Activated CD4-positive, alpha-beta T cell treated with anti-CD3 and anti-CD28 coated beads, Interleukin-2, Interleukin-6, amounts not matched to agents 100 ng/mL and 50 ng/mL, durations not matched to agents 16 hours and 8 hours (primary cell): ENCODE measurements at places on chromosomes 2 and 18.

- DNase-seq: no peak
Observed at GRCh38 chr18:62632788-62633455, 82.4 kb upstream of the PHLPP1 start.

GRCh38 chr2:164755952-164756351, 85.7 kb downstream of the COBLL1 start:
- no peak for DNase-seq

GRCh38 chr2:33144243-33144642, 197.5 kb downstream of the LTBP1 start:
- DNase-seq: no peak

- no peak for DNase-seq
Observed at GRCh38 chr2:212912445-212913103, 238.8 kb downstream of the IKZF2 start.

DNA sequence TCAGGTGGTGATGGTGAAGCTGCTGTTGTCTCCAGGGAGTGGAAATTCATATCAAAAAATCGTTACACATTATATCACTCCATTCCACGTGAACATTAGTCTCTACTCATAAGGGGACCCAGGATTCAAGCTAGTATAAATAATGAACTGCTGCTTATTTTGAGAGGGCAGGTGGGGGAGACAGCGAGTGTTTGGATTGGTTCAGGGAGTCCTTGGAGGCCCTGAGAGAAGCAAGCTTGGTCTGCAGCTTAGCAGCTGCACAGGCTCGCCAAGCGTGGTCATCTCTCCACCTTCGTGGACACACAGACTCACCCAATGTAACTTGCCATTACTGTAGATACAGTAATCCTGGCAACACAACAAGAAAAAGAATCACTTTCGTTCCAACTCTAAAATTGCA, 177.6 kb downstream of the ZNF521 start:
- no peak for DNase-seq

- DNase-seq: no peak
Observed at GRCh38 chr2:178128836-178129630, 16.8 kb downstream of the RBM45 start.

GRCh38 chr18:49669403-49669802, 107.5 kb downstream of the LIPG start:
- DNase-seq: no peak

GRCh38 chr2:221276033-221276432, 296.1 kb downstream of the EPHA4 start:
- DNase-seq: no peak

GRCh38 chr18:57429167-57430078, 5.8 kb upstream of the ONECUT2 start:
- DNase-seq: peak; percentile 35

GRCh38 chr2:36359067-36359466, 3.5 kb downstream of the CRIM1 start:
- peak; percentile 29 for DNase-seq

DNA sequence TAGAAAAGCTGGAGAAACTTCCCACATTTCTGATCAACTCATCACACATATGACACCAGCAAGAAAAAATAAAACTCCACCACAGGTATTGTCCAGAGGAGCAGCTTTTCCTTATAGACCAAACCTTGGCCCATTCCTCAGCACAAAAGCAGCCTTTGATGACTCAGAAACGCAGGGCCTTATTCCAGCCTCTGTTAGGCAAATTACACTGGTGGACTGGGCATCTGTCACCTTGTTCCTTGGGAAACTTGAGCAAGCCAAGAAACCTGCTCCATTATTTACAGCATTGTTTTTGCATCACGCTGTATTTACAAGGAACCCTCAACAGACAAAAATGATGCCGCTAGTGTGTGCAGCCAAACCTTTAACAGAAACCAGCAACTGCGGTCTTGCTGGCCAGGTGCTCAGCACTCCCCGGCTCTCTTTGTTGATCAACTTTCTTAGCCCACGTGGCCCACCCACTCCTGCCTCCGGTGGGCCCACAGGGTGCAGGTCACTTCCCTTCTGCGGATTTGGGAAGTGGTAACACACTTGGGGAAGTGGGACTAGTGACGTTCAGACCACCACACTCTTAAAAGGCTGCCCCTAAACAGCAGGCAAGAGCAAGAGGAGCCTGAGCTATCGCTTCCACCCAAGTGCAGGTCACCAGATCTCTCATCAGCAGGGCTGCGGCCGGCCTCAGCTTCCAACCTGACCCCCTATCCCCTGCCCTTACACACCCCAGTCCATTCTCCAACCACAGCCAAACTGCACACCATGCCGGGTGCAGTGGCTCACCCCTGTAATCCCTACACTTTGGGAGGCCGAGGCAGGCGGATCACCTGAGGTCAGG, 1.5 kb downstream of the AP1S3 start:
- no peak for DNase-seq

DNA sequence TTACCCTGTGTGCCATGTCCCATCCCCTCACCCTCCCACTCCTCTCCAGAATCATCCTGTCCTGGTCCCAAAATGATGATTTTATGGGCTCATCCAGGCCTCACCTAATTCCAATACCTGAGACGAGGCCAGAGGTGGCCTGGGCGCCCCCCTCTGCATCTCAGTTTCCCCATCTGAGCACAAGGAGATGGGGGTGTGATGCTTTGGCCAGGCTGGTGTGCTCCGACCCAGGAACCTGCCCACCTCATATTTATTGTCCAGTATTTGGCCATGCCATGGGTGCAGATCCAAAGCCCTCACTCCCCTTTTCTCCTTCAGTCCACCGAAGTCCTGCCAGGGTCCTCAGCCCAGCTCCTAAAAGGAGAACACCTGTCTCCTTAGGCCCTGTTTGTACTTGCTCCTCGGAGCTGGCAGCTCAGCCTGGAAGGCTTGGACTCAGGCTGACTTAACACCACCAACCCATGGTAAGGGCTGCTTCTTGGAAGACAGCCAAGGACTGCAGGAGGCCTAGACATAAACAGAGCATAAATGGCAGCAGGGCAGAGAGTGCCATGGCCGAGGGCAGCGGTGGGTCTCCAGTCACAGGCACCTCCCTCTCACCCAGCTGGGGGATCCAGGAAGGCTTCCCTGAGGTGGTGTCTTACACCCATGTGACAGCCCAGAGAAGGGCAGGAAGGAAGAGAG, 3.6 kb downstream of the TEX51 start:
- DNase-seq: no peak

- DNase-seq: peak; percentile 63
Observed at GRCh38 chr18:79523206-79523735, 127.5 kb downstream of the NFATC1 start.

DNA sequence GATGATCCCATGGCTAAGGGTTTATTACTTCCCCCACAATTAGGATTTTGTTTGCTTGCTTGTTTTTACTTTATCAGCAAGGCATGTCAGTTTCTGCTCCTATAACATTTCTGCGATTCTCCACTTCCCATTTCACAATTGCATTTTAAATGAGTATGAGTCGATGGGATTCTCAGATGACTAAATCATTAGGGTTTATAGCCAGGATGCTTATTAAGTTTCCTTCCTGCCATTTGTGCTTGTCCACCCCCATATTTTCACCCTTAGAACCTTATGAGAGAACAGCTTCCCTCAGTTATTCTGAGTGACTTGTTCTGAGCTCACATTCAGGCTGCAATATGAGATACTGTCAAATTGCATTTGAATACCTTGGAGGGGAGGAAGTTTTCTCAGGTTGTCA, 37.9 kb upstream of the C1GALT1C1L start:
- no peak for DNase-seq

- DNase-seq: no peak
Observed at GRCh38 chr2:22901471-22902179, 483.4 kb upstream of the KLHL29 start.

DNA sequence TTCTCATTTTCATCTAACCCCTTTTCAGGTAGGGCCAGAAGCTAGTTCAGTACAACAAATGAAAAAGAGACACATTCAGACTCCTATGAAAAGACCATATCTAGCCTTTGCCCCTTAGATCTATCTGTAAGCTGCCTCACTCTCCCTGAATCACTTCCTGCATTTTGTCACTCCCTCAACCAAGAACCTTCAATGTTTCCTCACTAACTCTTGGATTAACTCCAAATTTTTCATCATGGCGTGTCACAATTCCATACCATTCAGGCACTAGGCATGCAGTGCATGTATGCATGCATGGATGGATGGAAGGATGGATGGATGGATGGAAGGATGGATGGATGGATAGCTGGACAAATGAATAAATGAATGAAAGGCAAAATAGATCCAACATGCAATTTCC, 356.9 kb downstream of the TNS1 start:
- DNase-seq: no peak

DNA sequence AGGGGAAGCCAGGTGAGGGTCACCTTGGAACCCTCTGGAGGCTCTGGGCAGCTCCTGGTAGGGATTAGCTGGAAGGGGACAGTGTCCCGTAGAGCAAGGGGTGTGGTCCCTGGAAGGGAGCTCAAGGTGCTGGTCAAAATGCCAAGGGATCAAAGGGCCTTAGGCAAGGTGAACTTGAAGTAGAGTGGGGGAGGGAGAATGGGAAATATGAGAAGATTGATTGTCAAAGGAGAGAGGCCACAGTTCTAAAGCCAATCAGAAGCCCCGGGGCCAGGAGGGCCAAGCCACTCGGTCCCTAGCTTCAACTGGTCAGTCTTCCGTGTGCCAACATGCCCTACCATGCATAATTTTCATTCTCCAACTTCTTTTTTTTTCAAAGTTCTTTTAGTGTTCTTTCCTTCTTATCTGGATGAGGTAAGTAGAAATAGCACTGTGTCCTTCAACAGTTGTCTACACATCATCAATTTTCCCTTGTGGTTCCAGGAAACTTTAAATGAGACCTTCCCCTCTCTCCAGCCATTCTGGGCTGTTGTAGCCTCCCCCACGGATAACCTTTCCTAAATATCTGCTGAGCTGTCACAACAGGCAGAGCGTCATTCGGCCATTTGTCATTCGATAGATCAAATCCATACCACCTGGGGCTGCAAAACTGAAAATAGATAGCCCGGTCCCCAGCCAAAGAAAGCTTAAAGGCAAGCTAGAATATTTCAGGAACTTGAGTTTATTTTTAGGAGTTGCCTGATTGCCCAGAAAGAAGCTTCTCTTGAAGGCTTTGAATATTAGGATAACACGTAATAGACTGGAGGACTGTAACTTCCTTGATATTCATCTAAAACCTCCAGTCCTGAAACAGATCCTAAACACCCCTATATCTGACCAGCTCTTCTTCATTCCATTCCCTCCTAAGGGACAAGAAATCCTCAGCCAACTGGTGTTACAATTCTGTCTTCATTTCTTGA, 83.3 kb downstream of the ALPK2 start:
- DNase-seq: no peak

DNA sequence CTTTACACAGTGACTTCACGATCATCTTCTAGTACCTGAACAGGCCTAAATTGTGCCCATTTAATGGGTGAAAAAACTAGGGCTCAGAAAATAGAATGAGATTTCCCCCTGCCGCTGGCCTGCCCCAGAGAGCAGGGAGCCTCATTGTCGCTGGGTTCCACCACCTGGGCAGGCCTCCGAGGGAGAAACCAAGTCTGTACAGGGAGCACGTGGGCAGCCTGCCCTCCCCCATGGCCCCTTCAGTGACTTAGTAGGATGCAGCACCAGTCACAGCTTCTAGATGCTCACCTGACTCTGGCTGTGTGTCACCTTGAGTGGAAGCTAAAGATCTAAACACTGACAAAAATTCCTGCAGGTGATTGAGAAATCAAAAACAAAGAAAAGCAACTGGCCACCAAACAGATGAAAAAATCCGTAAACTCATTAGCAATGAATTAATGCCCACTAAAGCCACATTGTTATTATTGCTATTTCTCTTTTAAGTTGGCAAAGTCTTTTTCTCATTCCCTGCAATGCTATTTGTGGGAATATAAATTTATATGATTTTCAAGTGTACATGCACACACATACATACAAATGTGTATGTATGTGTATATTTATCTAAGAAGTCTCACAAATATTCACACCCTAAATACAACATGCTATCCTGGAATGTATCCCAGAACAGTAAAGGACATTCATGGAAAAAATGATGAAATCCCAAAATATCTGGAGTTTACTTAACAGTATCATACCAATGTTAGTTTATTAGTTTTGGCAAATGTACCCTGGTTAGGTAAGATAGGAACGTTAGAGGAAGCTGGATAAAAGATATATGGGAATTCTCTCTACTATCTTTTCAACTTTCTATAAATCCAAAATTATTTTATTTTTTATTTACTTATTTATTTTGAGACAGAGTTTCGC, 18.7 kb upstream of the ASPRV1 start:
- DNase-seq: no peak

GRCh38 chr2:31037058-31037457, 101.2 kb downstream of the GALNT14 start:
- no peak for DNase-seq

GRCh38 chr2:140257692-140258300, 1477.6 kb upstream of the NXPH2 start:
- no peak for DNase-seq

GRCh38 chr18:60413944-60414547, 41.5 kb upstream of the MC4R start:
- DNase-seq: no peak
